ENCODE measurements at places on chromosomes 6 and 20.
A peak's percentile ranks its signal among the peaks of the same experiment; 100 is the strongest.

DNA sequence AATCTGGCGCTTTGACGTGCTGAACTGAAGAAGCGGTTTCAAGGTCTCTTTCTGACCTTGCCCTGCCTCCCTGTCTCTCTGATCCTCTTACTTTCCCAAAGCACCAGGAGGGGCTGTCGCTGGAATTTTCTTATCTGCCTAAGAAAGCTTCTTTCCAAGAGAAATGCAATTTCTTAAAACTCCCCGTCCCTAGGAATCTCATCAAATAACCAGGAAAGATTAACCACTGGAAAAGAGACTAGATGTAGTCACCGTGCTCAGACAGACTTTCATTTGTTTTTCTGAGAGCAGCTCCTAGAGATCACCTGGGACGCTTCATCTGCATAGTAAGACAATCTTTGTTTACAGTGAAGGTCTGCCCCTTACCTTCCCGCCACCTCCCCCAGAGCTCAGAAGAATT, 38.6 kb downstream of the PDYN start:
- no peak for DNase-seq

GRCh38 chr6:133768656-133769295, 120.1 kb upstream of the TCF21 start:
- DNase-seq: no peak

DNA sequence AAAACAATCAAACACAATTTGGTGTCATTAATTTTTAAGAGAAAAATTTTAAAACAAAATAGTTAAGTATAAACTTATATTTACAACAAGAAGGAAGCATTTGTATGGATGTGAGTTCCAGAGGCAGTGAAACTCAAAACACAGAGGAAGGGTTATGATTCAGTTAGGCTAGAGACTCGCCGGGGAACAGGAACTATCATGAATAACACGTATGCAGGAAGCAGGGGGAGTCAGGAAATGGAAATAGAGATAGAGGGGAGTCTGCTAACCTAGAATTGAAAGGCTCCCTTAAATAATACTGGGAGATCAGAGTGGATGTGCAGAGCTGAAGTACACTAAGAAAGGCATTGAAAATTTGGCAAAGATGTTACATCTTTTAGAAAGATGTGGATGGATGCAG, 14.2 kb upstream of the HLA-DRB1 start:
- DNase-seq: no peak

DNA sequence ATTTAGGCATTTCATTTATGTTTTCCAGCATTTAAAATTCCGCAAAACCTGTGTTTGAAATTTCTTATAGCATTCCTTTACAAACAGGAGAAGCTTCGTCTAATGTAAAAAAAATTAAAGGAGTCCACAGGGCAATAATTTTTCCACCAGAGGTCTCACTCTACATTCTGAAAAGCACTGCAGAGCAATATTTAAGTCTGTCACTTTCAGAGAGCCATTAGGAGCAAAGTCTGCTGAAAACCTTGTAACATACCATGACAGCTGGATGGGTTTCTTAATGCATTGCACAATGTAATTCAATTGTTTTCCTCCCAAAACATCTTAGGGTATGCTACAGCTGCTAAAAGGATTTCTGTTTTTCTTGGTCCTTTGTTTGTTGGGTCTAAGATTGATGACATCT, 18.0 kb downstream of the BAG2 start:
- DNase-seq: no peak

DNA sequence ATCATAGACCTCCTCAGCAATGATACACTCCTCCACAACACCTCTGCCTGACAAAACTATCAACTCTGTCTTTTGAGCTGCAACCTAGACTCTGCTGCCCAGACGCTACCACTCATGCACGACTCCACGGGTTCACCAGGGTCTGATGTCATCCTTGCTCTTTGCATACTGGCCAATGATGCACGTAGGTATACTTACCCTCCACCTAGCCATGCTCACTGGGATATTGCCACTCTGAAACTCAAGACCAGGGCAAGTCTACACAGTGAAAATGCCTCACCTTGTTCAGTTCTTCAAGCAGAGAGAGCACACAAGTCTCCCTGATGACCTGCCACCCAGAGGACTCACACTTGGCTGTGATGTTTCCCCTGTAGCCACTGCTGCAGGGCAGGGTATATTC, 27.7 kb downstream of the ADGRF1 start:
- no peak for DNase-seq

DNA sequence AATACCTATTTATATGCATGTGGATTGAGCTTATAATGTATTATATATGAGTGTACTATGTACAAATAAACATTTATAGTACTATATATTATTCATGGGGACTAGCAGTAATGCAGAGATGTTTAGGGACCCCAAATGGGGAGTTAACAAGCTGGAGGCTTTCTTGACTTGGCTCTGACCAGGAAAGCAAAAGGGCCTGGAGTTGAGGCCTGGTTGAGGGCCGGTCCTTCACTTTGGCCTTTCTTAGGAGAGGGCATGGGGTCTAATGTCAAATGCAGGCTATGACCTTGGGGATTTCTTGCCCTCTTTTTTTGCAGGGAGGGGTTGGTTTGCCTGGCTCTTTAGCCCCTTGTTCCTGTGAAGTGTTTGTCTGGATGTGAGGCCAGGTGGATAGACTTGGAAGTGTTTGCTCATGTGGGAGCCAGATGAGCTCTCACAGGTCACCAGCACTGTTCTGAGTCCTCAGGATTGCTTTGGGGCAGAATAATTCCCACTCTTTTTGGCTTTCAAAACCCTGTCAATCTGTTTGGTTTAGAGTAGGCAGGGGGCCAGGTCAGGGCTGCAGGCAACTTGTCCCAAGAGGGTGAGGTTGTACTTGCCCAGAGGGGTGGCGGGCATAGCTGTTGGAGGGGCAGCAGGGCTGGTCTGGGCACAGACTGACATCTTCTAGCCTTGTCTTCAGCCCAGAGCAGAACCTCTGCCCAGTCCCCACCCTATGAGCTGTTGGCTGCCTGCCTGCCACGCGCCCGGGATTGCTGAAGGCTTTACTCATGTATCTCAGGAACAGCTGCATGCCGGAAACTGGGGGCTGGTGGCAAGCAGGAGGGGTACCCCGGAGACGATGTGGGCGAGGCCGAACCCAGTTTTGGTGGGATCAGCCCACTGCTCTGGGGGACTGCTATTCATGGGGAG, 14.6 kb downstream of the TJAP1 start:
- DNase-seq: peak; percentile 68

DNA sequence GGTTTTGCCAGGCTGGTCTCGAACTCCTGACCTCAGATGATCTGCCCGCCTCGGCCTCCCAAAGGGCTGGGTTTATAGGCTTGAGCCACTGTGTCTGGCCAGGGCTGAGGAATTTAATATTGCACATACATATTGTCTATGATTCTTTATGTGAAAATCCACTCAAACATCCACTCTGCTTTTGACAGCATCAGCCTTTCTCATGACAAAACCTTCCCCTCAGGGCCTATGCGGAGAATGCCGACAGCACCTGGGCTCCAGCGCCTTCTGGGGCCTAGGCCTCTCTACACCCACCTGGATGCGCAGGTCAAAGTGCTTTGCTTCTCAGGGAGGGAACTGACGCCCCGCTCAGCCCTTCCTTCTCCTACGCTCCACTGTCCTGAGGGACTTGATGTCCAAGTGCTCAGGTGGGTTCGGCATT, 5.4 kb downstream of the RAMACL start:
- no peak for DNase-seq

GRCh38 chr20:12750221-12750620, 258.6 kb upstream of the SPTLC3 start:
- DNase-seq: no peak

DNA sequence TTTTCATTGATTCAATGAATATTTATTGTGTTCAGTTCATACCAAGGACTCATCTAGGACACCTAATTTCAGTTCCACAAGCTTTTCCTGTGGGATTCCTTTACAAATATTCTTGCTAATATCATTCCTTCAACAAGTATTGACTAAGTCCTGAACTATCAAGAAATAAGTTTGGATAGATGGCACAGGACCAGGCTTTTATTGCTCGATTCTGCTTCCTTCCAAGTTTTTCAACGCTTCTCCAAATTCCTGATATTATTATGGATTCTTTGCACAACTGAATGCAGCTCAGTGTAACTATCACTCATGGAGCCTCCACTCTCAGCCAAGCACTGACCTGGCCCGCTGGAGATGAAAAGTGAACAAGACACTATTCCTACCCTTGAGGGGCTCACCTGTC, 32.7 kb upstream of the COL21A1 start:
- no peak for DNase-seq

- DNase-seq: peak; percentile 23
Observed at GRCh38 chr6:143058987-143059386, 1.7 kb upstream of the AIG1 start.

GRCh38 chr6:9704989-9705388, 709.9 kb downstream of the TFAP2A start:
- no peak for DNase-seq

GRCh38 chr20:58706150-58706892, 13.7 kb downstream of the NPEPL1 start:
- no peak for DNase-seq

GRCh38 chr20:62160253-62160652, 16.7 kb downstream of the SS18L1 start:
- no peak for DNase-seq

DNA sequence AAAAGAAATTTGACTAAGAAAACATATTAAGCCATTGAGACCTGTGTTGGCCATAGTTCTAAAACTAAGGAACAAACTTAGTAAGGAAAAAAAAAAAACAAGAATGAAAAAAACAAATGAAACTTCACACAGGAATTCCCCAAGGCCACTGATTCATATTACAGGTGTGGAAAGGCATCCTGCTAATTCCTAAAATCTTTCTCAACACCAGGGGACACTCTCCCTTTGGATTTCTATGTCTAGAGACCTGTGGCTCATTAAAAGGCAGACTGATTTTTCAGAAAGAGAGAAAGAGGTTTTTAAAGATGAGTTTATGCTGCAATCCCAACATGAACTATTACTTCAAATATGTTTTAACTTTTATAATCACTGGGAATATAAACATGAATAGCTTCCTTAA, at the start of gene OR12D1:
Gene OR12D1, plus strand, starts transcription at position 341 of the 400 bp plus-strand sequence.
- DNase-seq: no peak

DNA sequence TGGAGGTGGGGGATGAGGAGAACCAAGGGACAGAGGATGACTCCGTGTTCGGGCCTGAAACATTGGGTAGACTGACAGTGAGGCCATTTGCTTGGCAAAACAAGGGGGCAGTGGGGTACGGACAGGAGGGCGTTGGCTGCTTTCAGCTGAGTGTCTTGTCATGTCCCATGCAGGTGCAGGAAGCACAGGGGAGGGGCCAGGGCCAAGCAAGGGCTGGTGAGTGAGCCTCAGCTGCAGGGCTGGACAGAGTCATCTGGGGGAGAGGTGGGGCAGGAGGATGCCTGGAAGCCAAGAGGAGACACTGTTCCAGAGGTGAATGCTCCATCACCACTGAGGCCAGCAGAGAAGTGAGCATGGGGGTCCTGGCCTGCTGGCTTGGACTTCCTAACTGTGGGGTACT, 78.4 kb downstream of the ERMARD start:
- DNase-seq: no peak

Data from astrocyte (in vitro differentiated cells and primary cell).